ENCODE measurements at places on chromosomes 1 and 21.

- DNase-seq = no peak
Measured at GRCh38 chr1:85283475-85284199, 7.2 kb upstream of the BCL10 start.

DNA sequence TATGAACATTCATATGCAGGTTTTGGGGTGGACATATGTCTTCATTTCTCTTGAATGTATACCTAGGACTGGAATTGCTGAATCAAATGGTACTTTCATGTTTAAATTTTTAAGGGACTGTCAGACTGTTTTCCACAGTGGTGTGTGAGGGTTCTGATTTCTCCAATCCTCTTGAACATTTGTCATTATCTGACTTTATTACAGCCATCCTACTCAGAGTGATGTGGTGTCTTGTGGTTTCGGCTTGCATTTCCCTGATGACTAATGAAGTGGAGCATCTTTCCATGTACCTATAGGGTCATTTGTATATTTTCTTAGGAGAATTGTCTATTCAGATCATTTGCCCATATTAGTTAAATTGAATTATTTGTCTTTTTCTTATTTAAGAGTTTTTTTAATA is 35.4 kb upstream of the ZNF281 start:
- no peak for DNase-seq

DNA sequence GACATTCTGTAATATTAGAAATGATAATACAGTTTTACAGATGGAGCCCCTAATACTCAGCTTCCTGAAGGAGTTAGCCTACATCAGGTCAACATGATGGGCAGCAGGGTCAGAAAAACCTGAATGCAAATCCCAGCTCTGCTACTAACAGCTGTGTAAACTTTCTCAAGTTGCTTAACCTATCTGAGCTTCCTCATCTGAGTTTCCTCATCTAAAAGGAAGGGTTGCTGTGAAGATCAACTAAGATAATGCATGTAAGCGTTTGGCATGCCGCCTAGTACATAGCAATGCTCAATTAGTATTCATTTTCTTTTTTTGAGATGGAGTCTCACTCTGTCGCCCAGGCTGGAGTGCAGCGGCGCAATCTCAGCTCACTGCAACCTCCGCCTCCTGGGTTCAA is 18.4 kb upstream of the DESI2 start:
- DNase-seq = no peak

DNA sequence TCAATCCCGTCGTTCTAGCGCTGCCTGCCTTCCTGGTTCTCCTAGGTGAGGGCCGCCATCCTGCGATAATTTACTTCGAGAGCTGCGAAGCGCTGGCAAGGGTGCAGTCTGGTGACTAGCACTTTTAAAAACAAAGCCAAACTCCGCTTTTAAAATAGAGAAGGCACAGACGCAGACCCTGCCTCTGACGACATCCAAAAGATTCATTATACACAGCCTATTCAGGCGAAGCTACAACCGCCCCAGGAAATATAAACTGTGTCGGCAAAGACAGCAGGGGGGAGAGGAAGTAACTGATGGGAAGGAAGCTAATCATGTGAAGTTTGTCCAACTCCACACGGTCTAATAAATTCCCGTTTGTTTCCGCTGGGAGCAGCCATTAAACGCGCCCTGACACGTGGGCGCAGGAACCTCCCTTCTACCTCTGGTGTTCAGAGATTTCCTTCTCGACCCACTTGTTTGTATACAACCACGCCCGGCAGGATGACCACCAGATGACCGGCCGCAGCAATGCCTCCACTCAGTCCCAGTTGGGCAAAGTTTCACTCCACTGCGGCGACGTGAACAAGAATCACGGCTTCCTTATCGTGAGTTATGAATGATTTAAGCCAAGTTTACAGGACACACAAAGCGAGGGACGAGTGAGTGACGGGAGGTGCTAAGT is 1.3 kb downstream of the GNG12 start:
- DNase-seq = no peak

GRCh38 chr1:166261511-166261910 is 94.7 kb upstream of the FAM78B start:
- DNase-seq = no peak

- DNase-seq = no peak
Measured at GRCh38 chr1:92923664-92924063, 37.6 kb downstream of the DIPK1A start.

DNA sequence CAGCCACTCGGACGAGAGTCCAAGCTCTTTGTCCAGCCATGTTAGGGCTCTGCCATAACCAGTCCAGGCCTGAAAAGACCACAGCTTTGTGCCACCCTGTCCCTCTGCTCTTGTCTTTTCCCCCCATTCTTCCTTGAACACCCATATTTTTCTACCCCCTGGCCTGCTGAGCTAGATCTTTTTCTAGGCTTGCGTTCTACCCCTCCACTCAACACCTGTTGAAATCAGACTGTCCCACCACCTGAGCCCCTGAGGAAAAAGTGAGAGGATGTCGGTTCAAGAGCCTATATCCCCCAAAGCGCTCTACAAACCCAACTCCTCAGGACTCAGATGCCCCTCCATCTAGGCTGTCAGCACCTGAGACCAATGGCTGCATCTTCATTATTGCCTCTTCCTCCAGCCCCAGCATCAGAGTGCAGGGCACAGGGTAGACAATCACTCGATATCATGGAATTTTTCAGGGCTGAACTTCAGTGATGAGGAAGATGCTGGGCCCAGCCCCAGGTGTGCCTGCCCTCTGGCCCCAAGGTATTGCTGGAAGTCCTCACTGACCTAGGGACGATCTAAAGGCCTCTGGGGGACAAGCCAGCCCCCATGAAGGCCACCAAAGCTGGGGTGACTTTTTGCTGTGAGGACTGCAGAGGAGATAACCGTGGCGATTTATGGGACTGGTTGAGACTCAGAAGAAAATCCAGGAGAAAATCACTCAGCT is 75.3 kb downstream of the CD247 start:
- DNase-seq = no peak

DNA sequence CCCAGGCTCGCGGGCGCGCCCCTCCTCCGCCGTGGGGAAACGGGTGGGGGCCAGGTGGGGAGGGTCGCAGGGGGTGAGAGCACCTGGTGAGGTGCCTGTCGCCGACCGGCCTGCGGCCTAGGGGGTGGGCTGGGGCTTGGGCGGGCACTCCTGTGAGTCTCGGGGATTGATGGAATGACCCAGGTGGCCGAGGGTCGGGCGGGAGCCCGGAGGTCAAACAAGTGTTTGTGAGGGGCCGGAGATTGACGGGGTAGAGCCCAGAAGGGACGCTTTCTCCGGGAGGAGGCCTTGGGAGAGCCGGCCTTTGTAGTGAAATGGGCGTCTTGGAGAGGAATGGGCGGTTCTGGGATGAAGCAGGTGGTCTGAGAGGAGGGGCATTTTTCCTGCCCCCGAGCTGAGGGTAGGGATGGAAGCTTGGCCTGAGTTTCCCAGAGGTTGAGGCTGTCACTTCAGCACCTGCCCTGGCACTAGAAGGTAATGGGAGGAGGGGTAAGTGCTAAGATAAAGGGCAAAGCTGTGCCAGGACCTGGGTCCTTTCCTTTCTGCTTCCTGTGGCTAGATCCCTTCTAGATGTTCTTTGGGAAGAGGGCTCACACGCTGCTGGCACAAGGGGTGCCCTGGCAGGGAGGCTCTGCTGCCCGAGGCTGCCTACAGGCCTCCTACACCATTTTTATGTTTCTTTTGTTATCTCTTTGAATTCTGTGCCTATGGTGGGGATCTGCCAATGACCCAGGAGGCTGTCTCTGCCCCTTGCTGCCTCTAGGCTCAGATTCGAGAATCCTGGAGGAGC is 56.1 kb downstream of the NDUFS5 start:
- no peak for DNase-seq

- DNase-seq = no peak
Measured at GRCh38 chr1:203351037-203351625, at the start of gene FMOD. Gene FMOD, minus strand, starts transcription at chr1:203351122. Its CDS starts 2,852 bp downstream, at chr1:203348270.

Measured in activated CD4-positive, alpha-beta T cell treated with anti-CD3 and anti-CD28 coated beads, Interleukin-2, amount 50 U/mL, for 24 hours (primary cell).